ENCODE measurements at places on chromosomes 4 and X.
A peak's percentile ranks its signal among the peaks of the same experiment; 100 is the strongest.

DNA sequence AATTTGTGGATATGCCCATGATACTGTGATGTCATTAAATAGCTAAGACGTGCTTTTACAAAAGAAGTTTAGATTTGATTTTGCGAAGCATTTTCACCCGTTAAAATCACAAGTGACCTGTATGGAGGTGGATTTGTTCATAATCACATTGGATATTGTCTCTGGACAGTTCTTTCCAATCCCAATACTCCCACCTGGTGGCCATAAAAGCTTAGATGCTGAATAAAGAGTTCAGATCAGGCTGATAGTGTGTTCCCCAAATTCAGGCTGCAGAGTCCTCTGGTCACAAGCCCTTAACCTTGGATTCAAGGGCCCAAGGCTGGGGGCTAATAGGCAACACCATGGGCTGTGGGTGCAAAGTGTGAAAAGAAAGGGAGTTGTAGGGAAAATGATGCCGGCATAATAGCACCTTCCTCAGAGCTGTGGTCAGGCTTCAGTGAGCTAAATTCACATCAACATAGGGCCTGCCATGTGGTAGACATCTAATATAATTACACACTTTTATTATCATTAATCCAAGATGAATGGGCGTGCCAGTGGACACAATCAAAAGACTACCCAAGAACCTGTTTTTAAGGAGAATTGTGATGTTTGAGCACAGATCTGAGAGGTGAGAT, 28.1 kb downstream of the SMIM43 start:
- DNase-seq: peak; percentile 39

- DNase-seq: no peak
Measured at GRCh38 chr4:1508161-1509160, 102.2 kb upstream of the NKX1-1 start.

- DNase-seq: no peak
Measured at GRCh38 chr4:38133711-38134480, 173.7 kb downstream of the PTTG2 start.

DNA sequence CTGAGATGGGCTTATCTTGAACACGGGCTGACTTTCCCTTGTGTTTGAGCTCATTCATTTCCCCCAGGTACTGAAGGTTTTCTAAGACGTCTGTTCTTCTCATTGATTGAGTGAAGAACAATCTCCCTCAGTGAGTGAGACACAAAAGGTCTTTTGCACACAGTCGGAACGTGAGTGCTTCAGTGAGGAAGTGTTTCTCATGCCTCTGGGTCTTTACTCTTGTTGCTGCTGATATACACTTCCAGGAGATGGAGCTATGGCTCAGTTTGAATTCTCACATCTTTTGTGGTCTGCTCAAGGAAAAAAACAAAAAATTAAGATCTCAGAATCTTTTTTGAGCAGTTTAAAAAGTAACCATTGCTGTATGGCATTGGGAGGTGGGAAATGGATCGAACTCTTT, 981.9 kb upstream of the TENM3 start:
- DNase-seq: no peak

DNA sequence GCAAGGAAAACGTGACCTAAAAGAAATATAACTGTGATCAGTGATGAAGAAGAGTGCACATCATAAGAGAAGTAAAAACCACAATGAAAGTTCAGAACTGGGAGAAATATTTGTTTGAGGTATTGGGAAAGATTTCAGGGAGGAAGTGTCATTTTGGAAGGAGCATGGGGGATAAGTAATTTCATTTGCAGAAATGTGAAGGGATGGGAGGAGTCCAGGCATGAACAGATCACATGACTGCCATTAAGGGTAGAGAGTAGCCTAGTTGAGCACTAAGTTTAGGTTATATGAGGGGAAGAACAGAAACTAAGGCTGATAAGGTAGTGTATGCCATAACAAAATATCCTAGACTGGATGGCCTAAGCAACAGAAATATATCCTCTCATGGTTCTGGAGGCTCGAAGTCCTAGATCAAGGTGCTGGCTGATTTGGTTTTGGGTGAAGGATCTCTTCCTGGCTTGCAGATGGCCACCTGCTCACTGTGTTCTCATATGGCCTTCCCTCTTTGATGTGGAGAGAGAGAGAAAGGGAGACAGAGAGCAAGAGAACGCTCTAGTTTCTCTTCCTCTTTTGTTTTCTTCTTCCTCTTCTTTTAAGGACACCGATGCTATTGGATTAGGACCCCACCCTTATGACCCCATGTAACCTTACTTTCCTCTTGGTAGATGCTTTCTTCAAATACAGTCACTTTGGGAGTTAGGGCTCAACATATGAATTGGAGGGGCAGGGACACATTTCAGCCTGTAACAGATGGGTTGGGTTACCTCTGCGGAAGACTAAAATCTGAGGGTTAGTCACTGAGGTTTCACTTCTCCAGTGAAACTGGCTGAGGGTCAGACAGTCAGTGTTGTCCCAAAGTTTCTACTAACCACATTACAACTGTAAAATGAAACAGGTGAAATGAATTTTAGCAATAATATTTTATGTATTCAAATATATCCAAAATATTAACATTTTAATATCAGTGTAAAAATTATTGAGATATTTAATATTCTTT, 77.9 kb downstream of the EGF start:
- DNase-seq: no peak

DNA sequence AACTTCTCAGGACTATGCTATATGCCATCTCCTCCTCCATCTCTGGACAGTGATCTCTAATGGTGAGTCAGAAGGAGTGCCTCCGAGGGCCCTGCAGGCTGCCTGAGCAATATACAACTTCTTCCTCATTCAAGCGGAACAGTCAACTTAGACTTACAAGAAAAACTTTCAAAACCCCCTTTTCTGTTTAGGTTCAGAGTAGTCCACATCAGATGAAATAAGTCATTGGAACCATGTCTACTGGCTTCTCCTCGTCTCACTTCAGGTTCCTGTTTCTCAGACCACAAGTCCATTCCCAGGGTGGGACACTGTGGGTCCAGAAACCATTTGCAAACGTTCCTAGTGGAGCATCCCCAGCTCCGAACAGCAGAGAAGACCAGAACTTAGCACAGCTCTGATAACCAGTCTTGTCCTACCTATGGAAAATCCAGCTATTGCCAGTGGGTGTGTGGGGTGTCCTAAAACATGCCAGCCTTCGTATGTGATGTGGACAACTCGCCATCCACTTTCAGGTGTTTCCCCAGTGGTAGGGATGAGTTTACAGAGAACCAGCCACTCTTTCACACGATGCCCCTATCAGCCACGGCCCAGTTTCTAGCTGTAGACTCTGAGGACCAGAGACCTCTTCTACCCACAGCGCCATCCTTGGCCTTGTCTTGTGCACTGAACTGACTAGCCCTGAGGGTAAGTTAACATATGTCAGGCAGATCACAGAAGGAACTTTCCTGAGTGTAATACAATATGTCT, 32.7 kb upstream of the NKRF start:
- no peak for DNase-seq

DNA sequence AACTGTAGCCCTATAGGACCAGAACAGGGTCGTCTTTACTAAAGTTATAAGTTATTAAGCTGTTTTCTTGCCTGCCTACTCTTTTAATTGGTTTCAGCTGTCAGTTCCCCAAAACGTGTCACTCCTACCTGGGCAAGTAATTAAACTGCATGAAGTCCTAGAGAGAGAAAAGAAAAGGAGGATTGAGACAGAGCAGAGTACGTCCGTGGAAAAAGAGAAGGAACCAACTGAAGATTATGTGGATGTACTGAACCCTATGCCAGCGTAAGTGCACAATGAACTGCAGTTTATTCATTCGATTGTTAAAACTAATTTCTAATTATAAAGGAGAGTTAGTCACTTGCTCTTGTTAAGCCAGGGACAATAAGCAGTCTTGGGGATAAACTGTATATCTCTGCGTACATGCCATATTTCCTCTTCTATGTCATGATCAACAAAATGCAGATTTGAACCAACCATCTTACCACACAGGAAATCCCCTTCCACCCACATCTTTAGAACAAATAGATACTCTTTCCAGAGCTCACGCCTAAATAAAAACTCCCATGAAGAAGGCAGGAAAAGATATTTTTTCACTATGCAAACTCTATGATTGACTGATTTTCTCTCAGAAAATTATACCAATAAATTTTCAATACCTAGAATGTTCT, 22.8 kb downstream of the STAP1 start:
- DNase-seq: peak; percentile 50

DNA sequence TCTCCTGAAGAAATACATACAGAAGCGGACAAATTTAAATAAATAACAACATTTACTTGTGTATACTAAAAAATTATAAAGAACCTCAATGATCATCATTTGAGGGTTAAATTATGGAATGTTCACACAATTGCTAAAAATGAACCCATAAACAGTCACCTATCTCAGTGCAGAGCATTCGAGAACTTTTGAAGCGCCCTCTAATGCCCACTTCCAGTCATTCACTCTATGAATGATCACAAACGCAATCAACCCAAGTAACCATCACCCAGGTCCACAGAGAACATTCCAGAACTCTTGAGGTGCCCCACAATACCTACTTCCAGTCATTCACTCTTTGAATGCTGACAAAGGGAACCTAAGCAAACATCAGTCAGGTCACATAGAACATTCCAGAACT, 103.5 kb upstream of the PLAC1 start:
- DNase-seq: no peak

DNA sequence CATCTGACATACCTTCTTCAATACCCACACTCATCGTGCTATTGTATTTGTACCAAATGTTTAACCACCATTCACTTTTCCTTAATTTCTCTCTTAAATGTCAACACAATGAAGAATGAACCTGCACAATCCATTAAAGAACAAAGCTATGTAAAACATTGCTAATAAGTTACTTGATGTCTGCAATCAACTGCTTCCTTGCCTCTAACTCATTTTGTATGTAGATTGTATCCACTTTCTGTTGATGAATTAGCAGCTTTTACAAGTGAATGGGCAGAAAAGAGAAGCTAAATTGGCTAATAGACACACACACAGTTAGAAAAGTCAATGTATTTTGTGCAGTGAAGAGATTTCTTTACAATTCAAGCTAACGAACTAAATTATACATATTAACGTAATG, 212.5 kb upstream of the NDST3 start:
- no peak for DNase-seq

DNA sequence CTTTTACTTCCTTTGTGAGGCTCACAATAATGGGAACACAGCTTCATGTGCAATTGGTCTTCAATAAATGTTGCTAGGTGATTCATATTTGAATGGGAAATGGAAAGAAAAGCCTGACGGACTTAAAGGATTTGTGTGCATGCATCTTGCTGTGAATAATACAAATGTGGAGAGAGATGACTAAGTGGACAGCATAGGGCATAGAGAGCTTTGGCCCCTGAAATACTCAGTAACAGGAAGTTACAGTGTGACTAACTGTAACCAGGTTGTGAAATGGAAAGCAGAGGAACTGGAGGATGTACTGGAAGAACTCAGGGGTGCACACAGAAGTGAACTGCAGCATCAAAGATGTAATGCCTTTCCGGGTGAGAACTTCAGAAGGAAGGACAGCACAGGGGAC, 206.7 kb downstream of the MGST2 start:
- no peak for DNase-seq

GRCh38 chr4:153489856-153490558, 23.8 kb downstream of the TMEM131L start:
- no peak for DNase-seq
